M059J (cell line): ENCODE measurements at places on chromosomes 6 and 20.

DNA sequence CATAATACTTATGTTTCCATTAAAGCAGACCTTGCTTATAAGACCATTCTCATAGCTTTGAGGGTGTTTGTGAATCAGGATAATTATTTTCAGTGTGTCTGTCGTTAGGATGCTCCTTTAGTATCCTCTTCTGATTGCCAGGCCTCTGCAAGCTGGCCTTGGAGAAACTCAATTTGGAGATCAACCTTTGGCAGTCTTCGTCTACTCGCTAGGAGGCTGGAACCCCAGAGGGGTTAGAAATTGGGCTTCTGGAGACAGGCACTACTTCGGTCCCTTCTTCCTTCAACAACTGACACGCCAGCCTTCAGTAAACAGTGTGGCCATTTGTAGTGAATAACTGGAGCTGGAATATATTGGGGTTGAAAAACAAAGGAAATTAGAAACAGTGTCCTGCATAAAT lies 100.8 kb upstream of the CITED2 start:
- no peak for DNase-seq

DNA sequence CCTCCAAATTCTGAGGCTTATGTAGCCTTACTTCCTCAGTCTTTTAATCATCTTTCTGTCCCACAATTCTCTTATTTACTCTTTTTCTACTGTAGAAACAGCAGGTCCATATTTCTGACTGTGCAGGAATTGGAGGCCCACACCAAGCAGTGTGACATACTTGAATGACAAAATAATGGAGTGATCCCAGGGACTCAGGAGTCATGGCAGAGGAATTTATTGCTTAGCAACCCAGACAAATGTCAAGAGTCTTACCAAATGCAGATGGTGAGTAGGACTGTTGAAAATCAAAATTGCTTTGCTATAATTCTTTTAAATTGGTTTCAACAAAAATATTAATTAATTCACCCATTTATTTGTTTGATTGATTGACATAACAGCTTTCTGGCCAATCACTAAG lies 59.9 kb downstream of the HTR1B start:
- DNase-seq: peak; percentile 79

- DNase-seq: peak; percentile 83
These were observed 40.9 kb downstream of the GSTA4 start for GRCh38 chr6:52953911-52954839.

DNA sequence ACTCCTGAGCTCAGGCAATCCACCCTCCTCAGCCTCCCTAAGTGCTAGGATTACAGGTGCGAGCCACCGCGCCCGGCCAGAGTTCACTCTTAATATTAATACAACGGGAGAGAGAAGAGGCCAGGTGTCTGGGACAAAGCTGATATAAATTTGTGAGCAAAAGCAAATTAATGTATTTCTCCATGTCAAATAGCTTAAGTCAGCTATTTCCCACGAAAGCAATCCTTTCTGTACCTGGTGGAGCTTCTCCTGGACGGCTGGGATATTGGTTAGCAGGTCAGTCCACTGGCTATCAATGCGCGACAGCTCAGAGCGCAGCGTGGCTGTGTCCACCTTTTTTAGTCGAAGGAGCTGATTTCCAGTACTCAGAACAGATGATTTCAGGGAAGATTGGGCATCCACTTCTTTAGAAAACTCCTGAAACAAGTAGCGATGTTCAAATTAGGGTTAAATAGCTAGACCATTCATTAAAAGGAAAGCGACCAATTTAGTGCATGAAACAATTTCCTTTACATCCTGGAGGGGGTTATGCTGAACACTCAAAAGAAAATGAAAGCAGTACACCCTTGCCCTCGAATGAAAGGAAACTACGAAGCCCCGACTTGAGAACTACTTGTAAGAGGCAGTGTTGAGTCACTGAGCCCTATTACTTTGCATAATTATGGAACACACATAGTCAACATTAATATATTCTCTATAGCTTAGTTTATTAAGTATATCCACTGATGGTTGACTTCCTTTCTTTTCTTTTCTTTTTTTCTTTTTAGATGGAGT lies 403.4 kb downstream of the SYNE1 start:
- DNase-seq: no peak

DNA sequence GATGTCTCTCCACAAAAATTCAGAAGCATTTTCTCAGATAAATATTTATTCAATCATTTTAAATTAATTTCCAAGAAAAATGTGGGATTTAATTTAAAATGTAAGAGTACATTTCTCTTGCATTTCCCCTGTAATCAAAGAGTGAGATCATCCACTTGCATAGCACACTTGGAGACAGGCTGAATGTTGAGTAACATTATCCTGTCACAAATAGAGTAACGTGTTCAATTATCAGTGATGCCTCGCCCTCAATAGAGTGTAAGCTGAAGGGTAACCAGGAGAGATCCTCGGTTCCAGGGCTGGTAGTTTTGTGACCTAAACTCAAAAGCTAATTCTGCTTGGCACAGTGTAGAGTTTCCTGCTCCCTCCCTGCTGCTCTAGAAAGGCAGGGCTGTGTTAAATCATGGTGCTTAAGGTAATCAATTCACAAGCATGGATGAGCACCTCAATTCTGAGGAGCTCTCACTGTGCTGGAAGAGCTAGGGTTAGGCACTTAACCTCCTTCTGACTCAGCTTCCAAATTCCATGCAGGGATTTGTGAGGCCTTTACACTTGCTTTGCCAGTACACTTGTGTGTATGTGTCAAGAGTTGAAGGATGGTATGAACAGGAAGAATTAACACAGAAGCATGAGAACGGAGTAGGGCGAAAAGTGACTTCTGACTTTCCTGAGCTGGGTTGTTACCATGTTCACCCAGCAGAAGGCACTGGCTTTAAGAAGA lies 56.6 kb downstream of the MMUT start:
- DNase-seq: peak; percentile 7

DNA sequence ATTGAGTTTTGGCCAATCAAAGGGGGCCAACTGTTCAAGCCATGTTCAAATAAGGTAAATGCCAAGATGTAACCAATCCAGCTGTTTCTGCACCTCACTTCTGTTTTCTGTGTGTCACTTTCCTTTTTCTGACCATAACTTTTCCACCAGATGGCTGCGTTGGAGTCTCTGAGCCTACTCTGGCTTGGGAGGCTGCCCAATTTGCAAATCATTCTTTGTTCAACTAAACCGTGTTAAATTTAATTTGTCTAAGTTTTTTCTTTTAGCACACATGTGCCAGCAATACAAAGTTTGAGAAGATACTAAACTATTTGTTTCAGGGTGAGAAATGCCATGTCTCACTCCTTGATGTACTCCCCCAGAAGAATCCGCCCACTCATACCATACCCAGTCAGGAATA lies 52.1 kb downstream of the IYD start:
- DNase-seq: no peak

GRCh38 chr20:32031007-32031958 lies 20.8 kb upstream of the HCK start:
- peak; percentile 86 for DNase-seq

DNA sequence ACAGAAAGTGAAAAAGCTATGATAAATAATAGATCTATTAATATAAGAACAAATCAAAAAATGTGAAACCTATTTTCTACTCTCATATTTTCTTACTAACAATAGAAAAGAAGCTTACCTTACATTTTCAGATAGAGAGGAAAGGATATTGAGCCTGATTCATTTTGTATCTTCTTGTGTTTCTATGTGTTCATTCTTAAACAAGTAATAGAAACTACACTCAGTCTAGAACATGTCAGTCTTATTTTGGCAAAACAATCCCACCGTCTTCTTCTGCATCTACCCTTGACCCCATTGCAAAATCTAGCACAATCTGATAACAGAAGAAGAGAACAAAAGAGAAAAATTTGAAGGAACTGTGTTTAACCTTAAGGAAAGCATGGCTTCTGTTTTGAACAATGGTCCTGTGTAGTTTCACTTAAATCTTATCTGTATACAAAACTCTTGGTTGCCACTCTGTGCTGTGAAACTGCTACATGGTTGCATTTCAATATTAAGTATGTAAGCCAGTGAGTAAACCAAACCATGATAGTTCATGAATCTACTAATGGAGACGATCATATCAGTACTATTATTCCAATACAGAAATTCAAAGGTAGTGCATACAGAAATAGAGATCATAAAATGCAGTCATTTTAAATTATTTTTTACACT lies 69.5 kb upstream of the LGSN start:
- no peak for DNase-seq

DNA sequence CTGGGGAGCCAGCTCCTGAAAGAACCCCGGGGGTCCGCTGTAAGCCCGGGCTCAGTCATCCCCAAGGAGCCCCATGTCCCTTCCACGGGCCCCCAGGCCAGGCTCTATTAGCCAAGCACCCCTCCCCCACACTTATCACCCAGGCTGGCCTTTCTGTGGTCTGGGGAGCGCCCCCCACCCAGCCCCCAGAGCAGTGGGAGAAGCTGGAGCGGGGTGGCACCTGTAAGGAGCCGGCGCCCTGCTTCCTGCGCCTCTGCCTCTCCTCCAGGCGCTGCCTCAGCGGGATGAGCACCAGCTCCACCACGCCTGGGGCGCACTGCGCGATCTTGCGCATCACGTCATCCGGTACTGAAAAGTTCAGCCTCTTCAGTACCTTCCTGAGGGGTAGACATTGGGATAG lies 2.3 kb downstream of the SPEF1 start:
- DNase-seq: no peak

GRCh38 chr6:170224694-170225660 lies 65.9 kb downstream of the DLL1 start:
- peak; percentile 90 for DNase-seq

GRCh38 chr6:51479296-51479695 lies 608.1 kb downstream of the PKHD1 start:
- no peak for DNase-seq

- DNase-seq: no peak
These were observed 2.1 kb downstream of the USP49 start for GRCh38 chr6:41892921-41893564.

GRCh38 chr6:149717255-149717587 lies 680 bp downstream of the LATS1 start:
- DNase-seq: no peak

GRCh38 chr6:231779-232178 lies 60.5 kb upstream of the DUSP22 start:
- DNase-seq: no peak

GRCh38 chr6:16901782-16902181 lies 140.5 kb upstream of the ATXN1 start:
- DNase-seq: peak; percentile 58

DNA sequence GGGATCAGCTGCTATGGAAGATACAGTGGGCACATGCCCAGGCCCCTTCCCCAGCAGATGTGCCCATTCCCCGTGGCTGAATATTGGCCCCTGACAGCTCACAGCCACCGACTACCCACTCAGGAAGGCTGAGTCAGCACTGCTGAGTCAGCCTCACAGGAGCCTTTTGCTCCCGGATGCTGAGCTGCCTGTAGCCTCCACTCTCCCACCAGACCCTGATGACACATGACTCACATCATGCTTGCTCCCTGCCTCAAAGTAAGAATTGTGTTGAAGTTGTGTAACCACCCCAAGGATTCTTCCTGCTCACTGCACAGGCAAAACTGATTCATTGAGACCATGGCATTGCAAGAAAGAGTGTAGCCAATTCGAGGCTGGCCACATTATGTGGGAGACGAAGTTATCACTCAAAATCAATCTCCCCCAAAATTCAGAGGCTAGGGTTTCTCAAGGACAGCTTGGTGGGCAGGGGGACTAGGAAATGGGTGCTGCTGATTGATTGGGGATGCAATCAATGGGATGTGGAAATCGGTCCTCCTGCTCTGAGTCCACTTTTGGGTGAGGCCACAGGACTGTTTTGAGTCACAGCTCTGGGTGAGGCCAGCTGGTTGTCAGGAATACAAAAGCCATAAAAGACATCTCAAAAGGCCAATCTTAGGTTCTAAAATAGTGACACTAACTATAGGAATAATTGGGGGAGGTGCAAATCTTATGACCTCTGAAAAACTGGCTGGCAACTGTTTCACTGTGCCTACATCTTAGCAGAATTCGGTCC lies 556.6 kb upstream of the CDH4 start:
- DNase-seq: peak; percentile 79

- DNase-seq: no peak
These were observed 146.3 kb downstream of the MTFR2 start for GRCh38 chr6:136103763-136104311.

DNA sequence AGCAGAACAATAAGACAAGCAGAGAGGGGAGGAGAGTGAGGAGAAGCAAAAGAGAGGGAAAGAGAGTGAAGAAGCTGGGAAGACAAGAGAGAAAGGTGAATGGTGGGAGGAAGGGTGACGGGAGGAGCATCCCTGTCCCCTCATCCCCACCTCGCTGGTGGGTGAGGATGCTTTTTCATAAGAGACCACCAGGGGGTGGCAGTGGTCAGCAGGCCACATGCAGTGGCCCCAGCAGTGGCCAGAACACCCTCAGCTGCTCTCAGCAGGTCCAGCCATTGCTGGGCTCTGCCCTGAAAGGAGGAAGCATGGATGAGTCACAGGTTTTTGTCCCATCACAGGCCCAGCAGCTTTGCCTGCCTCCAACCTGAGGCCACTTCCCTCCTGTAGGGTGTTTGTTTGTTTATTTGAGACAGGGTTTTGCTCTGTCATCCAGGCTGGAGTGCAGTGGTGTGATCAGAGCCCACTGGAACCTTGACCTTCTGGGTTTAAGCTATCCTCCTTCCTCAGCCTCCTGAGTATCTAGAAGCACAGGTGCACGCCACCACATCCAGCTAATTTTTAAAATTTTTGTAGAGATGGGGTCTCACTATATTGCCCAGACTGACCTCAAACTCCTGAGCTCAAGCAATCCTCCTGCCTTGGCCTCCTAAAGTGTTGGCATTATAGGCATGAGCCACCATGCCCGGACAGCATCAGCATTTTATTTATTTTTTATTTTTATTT lies 24.0 kb downstream of the FGD2 start:
- DNase-seq: peak; percentile 94

- DNase-seq: no peak
These were observed 35.6 kb upstream of the SDHAF4 start for GRCh38 chr6:70531133-70531532.

GRCh38 chr6:157552820-157553485 lies 172.0 kb downstream of the ZDHHC14 start:
- DNase-seq: no peak

DNA sequence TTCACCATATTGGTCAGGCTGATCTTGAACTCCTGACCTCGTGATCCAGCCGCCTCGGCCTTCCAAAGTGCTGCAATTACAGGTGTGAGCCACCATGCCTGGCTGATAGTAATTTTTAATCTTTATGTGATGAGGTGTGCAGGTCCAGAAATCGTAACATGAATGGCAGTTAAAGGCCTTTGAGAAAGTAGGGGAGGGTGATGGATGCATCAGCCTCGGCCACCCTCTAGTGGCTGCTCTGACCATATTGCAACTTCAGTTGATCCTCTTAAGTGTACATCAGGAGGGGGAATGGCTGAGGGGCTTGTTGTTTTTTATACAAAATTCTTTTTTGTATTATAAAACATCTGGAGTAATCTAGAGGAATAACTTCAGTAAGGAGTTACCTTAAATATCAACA lies 193.0 kb downstream of the ZFAND3 start:
- peak; percentile 59 for DNase-seq

DNA sequence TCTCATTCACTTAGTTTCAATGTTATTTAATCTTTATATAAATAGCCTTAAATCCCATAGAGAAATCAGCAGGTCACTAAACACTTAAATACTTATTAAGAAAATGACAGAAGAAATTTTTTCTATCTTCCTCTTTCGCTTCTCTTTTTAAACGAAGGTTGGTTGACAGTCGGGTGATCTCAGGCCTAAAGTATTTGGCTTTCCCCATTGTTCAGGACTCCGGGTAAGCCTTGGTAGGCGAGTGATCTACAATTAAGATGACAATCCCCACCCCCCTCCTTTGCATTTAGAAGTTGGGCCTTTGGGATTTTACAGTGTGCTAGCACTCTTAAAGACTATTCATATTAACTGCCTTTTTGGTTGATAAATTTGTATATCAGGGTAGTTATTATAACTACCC lies 19.7 kb upstream of the UTRN start:
- DNase-seq: peak; percentile 95

- DNase-seq: peak; percentile 75
These were observed 1.3 kb downstream of the PI16 start for GRCh38 chr6:36955671-36956445.
